ENCODE measurements at places on chromosomes 5 and 9.

DNA sequence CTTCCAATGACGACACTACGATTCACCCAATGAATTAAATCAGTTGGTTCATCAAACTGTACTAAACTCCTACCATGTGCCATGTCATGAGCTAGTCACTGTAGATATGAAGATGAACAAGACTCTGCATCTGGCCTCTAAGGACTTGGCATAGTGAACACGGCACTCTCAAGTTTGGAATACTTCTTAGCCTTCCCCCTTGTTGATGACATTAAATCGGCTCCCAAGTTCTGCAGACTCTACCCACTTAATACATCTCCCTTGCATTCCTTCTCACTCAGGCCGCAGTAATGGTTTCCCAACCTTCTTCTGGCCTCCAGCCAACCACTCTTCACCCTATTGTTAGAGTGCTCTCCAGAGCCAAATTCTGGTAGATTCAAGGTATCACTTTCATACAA is 184.7 kb downstream of the MAPKAP1 start:
- no peak for DNase-seq

DNA sequence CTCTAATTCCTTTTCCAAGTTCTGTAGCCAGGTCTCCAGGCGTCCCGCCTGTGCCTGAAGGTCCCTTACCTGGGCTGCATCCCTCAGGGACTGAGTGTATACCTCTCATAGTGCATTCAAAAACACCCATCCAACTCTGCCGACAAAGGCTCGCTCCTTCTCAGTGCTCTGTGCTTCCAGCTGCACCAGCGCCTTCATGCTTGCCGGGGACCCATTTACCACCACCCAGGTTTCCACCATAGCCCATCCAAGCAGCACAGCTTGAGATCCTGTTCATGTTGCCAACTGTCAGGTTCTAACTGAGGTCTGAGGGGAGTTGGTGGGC is 794.5 kb downstream of the EFNA5 start:
- no peak for DNase-seq

- DNase-seq: no peak
Measured at GRCh38 chr5:179833709-179834070, 13.0 kb downstream of the SQSTM1 start.

DNA sequence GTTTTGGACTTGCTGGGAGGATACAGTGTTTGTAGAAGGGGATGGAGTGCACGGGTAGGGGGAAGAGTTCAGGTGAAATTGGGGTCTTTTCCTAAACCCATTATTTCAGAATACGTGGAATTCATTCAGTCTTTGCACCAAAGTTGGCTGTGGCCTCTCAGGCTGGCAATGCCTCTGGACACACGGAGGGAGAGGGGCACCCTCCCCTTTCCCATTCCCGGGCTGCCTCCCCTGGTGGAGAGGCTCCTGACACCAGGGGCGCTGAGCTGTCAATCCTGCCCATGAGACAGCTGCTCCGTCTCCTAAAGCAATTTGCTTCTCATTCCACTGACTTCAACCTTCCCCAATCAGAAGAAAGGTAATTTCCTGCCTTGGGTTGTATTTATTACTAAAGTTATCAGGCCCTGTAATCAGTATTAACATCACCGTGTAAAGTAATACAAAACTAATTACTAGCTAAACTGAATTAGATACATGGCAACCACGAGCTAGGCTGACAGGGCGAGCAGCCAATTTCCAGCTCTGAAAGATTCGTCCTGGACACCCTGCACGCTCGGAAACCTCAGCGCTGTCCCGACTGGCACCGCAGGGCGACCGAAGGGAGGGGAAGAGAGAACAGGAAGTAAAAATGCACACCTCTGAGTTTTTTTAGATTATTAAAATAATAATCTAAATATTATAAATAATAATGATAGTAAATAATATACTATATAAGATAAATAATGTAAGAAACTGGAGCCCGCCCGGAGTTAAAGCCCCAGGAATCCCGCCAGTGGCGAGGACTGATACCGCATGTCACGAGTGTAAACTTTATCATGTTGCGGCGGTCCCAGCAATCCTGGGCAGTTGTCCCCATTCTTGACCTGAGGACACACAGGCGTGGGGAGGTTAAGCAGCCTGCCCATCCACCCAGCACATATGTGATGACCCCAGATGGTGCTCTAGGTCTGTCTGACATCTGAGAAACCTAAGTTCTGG is 6.9 kb upstream of the OLFM1 start:
- DNase-seq: no peak

GRCh38 chr9:126861707-126862103 is 1.3 kb downstream of the ZBTB34 start:
- no peak for DNase-seq

DNA sequence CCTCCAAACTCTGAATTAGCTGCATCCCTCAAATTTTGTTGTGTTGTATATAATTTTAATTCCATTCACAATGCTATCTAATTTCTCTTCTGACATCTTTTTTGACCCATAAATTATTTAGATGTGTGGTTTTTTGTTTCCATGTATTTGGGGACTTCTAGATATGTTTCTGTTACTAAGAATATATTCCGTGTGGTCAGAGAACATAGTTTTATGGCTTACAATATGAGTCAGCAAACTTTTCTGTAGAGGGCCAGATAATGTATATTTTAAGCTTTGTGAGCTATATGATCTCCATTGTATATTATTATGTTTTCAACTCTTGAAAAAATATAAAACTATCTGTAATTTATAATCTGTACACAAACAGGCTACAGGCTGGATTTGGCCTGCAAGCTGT is 33.4 kb downstream of the MVB12B start:
- DNase-seq: no peak

Data from stimulated activated CD8-positive, alpha-beta memory T cell treated with anti-CD3 and anti-CD28 coated beads, Interleukin-4, amount 100 ng/mL, for 4 hours (primary cell).